ENCODE measurements at places on chromosomes 12 and 14.

- DNase-seq = no peak
Measured at GRCh38 chr12:52336641-52337040, 15.4 kb upstream of the KRT83 start.

- no peak for DNase-seq
Measured at GRCh38 chr12:119082496-119082895, 96.2 kb upstream of the HSPB8 start.

DNA sequence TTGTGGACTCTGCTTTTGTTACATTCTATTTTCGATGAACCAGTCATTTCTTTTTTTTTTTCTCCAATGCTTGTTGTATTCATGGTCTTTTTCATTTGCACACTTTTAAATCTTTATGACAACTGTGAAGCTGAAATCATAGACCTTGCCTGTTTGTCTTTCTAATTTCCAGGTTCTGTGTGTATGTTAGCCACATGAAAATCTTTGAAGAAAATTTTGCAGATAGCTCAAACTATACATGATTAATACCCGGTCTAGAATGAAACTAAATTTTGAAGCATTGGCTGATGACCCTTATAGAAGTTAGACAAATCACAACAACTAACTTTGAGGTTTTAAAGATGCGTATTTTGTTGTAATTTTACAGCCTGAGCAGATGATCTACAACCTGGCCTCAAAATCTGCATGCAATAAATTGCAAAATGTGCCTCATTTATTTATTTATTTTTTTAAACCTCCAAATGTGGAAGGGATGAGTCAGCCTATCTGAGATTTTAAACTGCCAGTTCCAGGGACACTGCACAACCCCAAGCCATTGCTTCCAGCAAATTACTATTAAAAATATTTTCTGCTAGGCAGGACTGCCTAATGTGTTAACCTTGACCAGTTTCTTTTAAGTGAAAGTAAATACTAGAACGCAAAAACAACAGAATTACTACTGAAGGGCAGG is 96.3 kb upstream of the NAV3 start:
- DNase-seq = no peak

- DNase-seq = no peak
Measured at GRCh38 chr12:79732638-79733037, 41.9 kb upstream of the PAWR start.

Data from amniotic stem cell (primary cell).